ENCODE measurements at places on chromosomes 11 and 22.
A peak's percentile ranks its signal among the peaks of the same experiment; 100 is the strongest.

GRCh38 chr11:71322192-71322735 is 69.9 kb upstream of the SHANK2 start:
- no peak for DNase-seq

- DNase-seq: no peak
Observed at GRCh38 chr11:80636999-80637398, 1196.2 kb upstream of the TENM4 start.

DNA sequence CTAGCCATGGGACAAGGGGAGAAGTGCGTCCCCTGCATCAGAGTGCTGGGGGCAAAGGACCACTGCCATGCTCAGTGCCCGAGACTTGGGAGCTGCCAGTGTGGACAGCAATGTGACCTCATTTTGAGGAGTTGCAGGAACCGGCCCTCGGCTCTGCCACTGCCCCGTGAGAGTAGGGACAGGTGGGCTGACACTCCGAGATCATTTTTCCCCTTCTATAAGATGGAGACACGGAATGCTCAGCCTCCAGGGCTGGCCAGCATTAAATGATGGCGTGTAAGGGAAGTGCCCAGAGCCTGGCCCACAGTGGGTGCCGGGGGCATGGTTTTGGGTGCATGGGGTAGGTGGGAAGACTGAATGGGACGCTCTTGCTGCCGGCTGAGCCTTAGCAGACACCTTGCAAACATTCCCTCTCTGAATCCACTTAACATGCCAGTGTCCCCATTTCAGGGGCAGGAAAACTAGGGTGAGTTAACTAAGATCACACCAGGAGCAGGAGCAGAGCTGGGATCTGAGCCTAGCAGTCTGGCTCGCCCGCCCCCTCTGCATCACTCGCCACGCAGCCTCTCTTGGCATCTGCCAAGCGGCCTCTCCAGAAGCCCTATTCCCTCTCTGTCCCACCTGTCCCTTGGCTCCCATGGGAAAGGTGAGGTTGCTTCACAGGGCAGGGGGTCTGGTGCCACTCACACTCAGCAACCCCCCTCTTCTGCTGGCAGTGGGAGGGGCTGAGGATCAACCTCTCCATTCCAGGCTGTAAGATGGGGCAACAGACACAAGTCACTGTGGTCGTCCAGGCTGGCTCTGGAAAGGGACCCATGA is 13.6 kb downstream of the NPTXR start:
- DNase-seq: no peak

DNA sequence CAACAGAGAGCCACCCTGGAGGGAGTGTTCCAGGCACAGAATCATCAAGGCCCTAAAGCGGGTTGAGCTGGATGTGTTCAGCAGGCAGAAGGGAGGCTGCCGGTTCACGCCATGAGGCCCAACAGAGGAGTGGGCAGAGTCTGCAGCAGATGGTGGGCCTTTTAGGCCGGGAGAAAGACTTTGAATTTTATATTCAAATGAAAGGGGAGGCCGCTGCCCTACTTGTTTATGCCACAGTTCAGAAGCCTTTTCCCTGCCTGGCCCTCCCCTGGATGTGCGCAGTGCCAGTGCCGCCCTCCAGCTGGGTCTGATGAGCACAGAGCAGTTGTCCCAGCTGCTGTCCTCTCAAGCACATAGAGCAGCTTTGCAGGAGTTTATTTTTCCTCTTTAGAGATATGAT is 46.9 kb upstream of the TTC12 start:
- DNase-seq: no peak

GRCh38 chr11:111776398-111777093 is 10.4 kb upstream of the PPP2R1B start:
- DNase-seq: no peak

DNA sequence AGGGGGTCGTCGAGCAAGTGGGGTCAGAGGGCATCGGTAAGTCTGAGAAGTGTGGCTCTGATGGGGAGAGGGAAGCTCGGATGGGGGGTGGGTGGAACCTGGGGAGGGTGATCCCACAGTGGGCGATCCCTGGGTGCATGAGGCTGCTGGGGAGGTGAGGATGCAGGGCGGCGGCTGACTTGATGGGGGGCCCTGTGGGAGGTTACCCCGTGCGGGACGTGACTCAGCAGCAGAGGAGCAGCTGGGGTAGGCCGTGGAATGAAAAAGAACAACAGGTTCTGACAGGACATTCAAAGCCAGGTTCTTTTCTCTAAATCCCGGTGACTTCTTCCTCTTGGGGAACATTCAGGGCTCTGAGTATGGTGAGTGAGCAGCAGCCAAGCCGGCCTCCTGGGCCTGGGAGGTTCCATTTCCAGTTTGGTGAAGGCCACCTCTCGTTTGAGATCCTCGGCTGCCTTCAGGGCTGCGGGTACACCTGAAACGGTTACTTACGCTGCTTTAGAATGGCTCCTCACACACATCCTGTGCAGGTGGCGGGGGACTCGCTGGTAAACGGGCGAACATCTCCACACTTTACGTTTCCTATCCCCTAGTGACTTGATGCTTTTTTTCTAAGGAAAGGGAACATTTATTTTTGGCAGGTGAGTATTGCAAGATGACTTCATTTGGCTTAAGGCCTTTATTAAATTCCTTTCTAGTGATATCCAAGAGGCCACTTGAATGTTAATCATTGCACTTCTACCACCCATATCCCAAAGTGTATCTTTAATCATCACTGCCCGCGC is 278.2 kb downstream of the TBC1D22A start:
- DNase-seq: no peak

- DNase-seq: peak; percentile 38
Observed at GRCh38 chr11:27971171-27971570, 136.8 kb downstream of the KIF18A start.

DNA sequence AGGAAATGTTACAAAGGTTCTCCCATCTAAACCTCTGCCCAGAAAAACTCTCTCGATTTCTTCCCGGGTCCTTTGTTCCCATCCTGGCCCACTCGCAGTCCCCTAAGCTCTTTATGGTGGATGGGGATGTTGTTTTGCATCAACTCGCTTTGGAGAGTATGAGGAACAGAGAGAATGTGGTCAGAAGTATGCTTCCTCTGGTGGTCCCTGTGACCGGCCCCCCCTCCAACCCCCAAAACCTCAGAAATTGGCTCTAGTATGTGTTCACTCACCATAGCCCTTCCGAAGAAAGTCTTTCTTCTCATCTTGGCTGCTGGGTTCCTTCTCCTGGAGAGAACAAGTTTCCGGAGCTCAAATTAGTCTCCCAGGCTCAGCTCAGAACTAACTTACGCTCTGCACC is 54.4 kb downstream of the GRAMD1B start:
- no peak for DNase-seq

DNA sequence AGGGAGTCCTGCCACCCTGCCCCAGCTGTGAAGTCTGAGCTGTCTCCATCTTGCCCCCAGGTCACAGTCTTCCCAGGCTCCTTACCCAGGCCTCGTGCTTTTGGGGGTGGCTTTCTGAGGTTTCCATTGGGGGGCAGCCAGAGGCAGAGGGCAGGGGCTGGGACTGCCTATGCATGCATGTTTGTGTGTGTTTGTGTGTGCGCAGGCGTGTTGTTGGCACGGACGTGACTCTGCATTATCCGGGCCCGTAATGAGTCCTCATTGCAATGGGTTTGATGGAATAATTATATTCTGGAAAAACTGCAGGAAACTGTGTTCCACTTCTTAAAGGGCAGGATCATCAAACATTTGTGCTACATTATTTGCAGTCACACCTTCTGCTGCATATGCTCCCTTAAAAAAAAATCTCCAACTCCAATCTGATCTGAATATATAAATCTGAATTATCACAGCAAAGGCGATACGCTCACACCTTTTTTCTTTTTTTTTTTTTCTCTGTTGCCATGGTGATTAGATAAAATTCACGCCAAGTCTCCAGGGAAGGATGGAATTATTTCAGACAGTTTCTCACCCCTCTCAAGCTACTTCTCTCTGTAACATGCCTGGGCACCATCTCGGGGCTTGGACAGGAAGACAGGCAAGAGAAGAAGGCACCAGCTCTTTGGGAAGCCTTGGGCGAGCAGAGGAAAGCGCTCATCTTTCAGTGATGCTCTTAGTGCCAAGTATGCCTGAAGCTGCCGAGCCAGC is 45.9 kb downstream of the DSCAML1 start:
- DNase-seq: no peak

Measured in EH (cell line).